CD4-positive, alpha-beta T cell treated with Interleukin-17A for 1 hour (primary cell): ENCODE measurements at places on chromosomes 3 and 15.

DNA sequence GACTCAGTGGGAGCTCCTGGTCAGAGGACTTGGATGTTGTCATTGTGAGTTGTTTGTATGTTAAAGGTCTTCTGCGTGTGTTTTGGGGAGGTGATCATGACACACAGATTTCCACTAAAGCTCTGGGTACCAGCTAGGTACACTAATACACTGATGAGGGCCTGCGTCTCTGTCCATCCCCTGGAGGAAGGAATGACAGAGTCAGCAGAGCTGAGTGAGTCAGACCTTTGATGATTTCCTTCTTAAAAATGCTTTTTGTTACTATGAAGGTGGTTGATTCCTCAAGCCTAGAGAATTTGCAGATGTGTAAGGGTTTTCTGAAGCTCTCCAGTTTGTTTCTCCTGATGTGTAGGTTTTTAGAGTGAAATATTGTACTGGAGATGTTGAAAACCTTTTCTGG lies 424.1 kb upstream of the TPM1 start:
- DNase-seq, result no peak

- no peak for DNase-seq
Measured at GRCh38 chr15:81882504-81882903, 163.3 kb downstream of the MEX3B start.

GRCh38 chr3:154464440-154465190 lies 34.6 kb upstream of the GPR149 start:
- no peak for DNase-seq

DNA sequence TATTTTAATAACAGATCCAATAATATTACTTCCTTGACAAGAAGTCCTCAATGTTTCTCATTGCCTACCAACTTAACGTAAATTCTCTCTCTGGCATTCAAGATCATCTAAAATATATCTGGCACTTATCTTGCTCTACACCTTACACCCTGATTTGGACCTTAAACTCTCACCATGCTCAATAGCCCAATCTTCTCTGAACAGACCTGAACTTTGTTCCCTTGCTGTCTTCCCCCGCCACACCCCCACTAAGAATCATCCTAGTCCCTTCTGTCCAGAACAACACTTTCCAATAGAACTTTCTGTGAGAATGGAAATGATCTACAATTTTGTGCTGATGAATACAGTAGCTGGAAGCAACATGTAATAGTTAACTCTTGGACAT lies 44.9 kb downstream of the P2RY1 start:
- DNase-seq, result no peak

GRCh38 chr3:188052169-188053035 lies 101.6 kb upstream of the LPP start:
- no peak for DNase-seq

GRCh38 chr15:27095886-27096624 lies 125.1 kb downstream of the GABRG3 start:
- no peak for DNase-seq

DNA sequence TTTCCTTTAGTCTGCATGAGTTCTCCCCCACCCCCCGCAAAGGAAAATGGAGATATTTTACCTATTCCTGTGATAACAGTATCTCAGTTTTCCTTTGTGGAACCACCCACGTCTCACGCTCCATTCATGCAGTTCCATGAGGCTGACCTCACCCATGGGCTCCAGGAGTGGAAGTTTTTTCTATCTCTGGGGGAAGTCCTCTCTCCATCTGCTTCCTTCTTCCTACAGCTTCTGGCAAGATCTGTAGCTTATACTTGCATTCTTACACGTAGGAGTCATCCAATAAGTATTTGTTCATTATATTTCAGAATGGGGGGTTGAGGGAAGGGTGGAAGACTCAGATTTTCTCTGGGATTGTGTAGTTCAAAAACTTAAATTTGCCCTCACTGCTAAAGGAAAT lies 5.8 kb upstream of the GLCE start:
- no peak for DNase-seq

DNA sequence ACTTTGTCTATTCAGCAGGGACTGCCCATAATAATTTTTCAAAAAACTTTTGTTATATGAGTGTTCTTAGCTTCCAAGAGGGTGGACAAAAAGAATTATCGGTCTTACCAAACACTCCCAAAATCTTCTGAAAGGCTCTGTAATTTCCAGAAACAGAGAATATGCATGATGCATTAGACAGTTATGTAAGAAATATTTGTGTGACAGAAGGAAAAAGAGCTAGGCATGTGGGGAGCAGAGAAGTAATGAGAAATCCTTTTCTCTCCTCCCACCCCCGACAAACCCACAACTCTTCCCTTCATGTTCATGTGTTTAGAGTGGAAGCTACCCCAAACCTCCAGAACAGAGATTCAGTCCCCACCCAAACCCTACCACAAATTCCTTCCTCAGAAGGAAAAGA lies 86.8 kb downstream of the MYO5A start:
- no peak for DNase-seq

GRCh38 chr3:76487446-76487845 lies 552.5 kb upstream of the ROBO2 start:
- no peak for DNase-seq

DNA sequence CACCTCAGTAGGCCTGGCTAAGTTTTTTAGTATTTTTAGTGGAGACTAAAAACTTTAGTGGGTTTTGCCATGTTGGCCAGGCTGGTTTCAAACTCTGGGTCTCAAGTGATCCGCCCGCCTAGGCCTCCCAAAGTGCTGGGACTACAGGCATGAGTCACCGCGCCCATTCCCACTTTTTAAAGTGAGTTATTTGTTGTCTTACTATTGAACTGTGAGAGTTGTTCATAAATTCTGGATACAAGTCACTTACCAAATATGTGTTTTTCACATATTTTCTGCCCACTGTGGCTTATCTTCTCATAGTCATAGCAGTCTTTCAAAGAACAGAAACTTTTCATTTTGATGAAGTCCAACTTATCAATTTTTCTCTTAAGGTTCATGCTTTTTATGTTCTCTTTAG lies 29.9 kb upstream of the SPSB4 start:
- no peak for DNase-seq

DNA sequence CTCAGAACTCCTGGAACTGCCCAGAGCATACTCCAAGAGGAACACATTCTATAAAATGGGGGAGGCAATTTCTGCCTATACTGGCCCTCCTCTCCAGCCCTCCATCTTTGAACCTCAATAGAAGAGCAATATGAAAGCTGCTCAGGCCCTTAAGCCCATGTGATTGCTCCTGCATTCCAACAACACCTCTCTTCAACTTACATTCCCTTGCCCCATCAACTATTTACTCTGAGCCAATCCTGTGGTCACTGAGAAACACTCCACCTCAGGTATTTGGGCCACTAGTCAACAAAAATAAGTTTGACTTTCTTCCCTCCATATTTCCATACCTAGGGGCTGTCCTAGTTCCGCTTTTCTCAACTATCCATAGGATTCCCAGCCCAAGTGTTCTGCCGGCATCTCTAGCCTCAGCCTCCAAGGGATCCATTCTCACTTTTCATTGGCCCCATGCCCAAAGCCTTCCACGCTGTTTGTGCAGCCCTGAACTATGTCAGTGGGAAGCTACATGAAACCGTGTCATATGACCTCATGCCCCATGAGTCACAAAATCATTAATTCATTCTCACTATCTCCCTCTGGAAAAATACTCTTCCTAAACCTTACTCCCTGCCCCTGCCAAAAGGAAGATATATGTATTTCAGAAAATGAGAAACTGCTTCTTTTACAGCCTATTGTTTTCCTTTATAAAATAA lies 61.6 kb downstream of the GJD2 start:
- no peak for DNase-seq

DNA sequence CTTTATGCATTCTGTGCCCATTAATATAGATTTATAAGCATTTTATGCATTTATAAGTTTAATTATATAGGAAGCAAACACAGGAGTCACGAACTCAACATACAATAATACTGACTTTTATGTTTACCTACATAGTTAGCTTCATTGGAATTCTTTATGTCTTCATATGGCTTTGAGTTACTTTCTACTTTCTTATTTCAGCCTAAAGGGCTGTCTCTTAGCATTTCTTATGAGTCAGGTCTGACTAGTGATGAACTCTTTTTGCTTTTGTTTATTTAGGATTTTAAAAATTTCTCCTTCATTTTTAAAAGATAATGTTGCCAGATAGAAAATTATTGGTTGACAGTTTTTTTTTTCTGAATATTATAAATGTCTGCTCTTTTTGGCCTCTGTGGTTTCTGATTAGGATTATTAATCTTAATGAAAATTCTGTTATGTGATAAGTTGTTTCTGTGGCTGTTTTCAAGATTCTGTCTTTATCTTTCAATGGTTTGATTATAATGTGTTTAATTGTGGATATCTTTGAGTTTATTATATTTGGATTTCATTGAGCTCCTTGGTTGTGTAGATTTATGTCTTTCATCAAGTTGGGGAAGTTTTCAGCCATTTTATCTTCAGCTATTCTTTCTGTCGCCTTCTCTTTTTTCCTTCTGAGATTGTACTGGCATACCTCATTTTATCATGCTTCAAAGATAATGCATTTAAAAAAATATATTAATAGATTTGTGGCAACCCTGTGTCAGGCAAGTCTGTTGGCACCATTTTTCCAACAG lies 54.3 kb downstream of the ATP2C1 start:
- no peak for DNase-seq

- no peak for DNase-seq
Measured at GRCh38 chr15:73856458-73857192, 16.7 kb upstream of the TBC1D21 start.

DNA sequence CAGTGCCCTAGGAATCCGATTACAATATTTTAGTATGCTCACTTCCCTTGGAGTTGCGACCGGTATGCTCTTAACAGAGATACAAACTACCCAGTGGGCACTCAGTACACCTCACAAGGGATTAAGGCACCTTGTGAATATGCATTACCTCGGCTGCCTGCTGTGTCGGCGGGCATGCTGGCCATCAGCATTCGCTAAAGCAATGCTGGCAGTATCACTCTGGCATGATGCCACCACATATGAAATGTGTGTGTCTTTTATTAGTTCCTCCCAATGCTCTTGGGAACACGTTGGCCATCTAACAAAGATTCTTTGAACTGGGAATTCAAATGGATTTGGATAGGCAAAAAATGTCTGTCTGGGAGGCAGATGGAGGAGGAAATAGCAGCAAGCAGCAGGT lies 67.4 kb upstream of the FOXB1 start:
- DNase-seq, result no peak

GRCh38 chr3:13077431-13078162 lies 4.4 kb upstream of the IQSEC1 start:
- DNase-seq, result no peak

DNA sequence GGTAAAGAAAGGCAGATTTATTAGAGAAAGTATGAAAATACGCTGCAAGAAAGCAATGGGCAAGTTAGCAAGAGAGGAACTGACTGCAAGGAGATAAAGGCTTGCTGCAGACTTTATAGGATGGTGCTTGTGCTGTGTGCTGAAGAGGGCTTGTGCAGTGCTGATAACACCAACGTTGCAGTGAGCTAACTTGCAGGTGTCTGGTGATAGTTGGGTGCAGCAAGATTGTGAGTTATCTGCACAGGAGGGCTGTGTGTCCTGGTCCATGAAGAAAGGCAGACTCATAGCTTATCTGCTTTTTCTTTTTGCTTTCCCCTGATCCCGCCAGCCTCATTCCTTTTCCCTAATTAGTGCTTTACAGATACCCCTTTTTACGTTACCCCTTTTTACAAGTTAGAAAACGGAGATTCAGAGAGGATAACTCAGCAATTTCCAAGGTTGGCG lies 58.0 kb upstream of the ZNF148 start:
- no peak for DNase-seq

- DNase-seq, result no peak
Measured at GRCh38 chr15:80123034-80123433, 29.8 kb upstream of the FAH start.

- DNase-seq, result no peak
Measured at GRCh38 chr3:56654460-56654859, 28.6 kb downstream of the TASOR start.

DNA sequence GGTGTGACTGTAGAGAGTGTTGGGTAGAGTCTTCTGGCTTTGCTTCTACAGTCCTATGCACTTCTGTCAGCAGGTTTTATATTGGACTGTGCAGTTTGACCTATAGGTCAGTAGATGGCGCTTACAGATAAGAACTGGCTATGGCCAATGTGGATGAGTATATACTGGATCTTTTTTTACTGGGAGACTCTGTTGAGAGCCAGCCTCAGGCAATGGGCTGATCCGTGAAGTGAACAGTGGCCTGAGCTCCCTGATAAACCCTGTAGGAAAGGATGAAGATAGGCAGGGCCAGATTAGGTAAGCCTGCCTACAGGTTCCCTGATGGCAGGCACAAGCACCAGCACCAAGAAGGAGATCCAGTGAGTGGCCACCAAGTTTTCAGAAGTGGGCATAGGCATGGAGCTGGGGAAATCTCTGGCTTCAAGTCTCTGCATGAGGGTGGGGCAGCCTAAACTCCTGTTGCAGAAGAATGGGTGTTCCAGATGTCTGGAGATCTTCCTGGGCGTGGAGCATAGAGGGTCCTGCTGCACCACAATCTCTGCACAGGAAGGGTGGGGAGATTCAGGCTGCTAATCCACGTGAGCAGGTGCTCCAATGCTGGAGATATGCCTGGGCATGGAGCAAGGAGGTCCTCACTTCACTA lies 326.0 kb upstream of the SGO1 start:
- DNase-seq, result no peak

- no peak for DNase-seq
Measured at GRCh38 chr3:102174832-102175374, 259.9 kb upstream of the ZPLD1 start.

DNA sequence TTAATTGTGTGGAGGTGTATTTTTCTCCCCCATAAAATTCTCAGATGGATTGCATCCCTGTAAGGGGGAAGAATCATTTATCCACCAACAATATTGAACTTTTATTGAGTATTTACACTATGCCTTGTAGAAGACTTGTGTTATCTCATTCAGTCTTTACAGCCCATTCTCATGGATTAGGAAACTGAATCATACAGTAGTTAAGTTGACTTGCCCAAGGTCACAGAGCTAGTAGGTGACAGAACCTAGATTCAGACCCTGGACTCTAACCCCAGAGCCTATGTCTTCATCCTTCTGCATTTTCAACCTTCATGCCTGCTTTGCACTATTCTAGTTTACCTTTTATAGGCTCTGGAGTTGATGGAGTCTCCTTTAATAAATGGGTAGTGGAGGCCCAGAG lies 226.8 kb downstream of the LPP start:
- no peak for DNase-seq

- no peak for DNase-seq
Measured at GRCh38 chr3:182533394-182533793, 259.9 kb upstream of the ATP11B start.

- DNase-seq, result no peak
Measured at GRCh38 chr3:48001991-48002390, 14.2 kb downstream of the MAP4 start.

GRCh38 chr3:9911863-9912262 lies 5.0 kb upstream of the IL17RC start:
- no peak for DNase-seq

DNA sequence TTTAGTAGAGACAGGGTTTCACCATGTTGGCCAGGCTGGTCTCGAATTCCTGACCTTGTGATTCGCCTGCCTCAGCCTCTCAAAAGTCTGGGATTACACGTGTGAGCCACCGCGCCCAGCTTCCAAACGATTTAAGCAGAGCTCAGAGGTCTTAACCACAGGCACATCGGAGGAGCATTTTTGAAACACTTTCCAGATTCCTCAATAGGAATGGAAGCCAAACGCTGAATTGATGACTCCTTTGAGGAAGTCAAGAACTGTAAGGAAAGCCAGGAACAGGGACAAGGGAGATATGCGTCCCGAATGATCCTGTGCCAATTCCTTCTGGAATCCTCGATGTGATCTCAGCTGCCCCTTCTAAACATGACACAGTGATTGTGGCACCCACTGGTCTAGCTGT lies 40.0 kb downstream of the TRH start:
- DNase-seq, result no peak
